ENCODE measurements at places on chromosomes 11 and 22. TPM values are rescaled to one million over a fixed set of nuclear protein-coding genes. Genes with fewer than 3 reads are reported as not detected.

The LMO1 gene
- not detected for total RNA-seq

The DMC1 gene
- 4.0 TPM for total RNA-seq

The OR51G2 gene
- total RNA-seq = not detected

The SH3BP1 gene
- total RNA-seq = 51.5 TPM

The HORMAD2 gene
- not detected for total RNA-seq

The OR5P2 gene
- 0.07 TPM for total RNA-seq

The TRMU gene
- 35.8 TPM for total RNA-seq

The GUCY1A2 gene
- not detected for total RNA-seq

The FXYD6 gene
- not detected for total RNA-seq

The MS4A7 gene
- not detected for total RNA-seq

Data from foreskin keratinocyte (primary cell).